ENCODE measurements at places on chromosomes 3 and 15. TPM values are rescaled to one million over a fixed set of nuclear protein-coding genes. Genes with fewer than 3 reads are reported as not detected.
A peak's percentile ranks its signal among the peaks of the same experiment; 100 is the strongest.

DNA sequence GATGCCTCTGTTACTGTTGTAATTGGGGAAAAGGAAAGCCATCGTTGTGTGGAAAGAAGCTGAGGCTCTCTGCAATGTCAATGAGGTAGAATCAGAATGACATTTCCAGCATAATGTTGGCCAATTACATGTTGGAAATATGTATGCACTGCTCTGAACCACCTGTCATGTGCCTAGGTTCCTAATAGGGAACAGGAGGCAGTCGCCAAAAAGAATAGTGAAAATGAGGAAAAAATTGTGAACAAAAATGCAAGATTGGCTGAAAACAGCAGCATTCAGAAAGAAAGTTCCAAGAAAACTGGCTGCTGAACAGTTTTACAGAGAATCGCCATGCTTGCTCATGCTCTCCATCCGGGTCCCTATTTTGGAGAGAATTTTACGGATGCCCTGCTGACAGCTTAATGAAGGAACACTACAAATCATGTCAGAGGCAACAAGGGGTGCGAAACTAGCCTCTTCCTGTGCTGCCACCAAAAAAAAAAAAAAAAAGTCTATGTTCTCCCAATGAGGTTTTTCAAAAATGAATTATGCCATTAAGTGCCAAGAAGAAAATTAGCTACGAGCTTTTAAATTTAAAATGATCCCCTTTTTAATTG, 305.9 kb upstream of the ARRDC4 start:
- no peak for DNase-seq

DNA sequence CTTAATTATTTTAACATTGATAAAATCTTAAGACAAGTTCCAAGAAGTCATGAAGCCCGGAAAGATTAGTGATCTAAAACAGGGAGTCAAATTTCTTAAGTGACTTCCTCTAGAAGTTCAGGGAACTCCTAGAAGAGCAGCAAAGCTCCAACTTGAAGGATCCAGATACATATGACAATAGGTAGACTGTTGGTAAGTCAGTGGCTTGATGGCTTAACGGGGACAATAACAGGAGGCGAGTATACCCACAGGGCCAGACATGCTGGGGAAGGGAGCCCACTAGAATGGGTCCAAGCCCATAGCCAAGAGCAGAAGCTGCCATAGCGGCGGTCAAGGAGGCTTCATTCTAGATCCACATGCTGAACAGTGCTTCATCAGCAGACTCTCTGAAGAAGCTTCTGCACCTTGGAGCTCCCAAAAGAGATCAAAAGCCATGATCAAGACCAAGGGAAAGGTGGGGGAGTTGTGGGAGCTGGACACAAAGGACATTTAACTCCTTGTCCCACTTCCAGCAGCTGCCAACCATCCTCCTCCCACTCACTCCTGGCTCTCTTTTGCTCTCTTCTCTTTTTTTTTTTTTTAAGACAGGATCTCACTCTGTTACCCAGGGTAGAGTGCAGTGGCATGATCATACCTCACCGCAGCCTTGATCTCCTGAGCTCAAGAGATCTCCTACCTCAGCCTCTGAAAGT, 10.2 kb upstream of the CA12 start:
- no peak for DNase-seq

DNA sequence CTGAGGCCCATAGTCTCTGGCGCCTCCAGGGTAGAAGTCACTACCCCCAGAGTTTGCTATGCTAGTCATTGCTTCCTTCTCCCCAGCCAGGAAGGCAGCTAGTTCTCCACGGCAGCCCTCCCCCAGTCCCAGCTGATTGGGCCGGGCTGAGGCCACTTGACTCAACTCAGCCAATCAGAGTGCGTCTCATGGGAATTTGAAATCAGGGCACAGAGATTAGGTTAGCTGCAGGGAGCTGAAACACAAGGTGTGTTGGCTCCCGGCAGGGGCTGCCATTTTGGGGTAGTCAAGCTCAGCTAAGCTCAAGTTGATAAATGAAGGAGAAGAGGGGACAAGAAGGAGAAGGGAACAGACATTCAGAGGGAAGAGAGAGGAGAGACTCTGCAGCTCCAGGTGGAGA, 32.8 kb downstream of the LINGO1 start:
- DNase-seq, result peak; percentile 97

DNA sequence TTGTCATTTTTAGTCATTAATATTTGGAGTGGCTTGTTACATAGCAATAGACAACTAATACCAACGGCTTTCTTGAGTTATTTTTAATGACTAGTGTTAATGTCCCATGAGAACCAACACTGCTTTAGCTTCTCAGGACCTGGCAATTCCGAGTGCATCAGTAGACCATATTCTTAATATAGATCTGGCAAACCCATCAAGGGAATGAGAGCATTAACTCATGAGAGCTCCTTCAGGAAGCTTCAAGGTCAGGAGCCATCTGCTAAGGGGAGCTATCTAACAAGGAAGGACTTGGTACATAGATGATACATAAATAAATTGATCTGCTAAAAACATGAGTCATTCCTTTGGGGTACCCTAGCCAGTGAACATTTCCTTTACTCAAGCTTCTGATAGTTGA, 122.6 kb upstream of the EPHA3 start:
- no peak for DNase-seq

- DNase-seq, result no peak
Measured at GRCh38 chr15:36294359-36294758, 285.1 kb upstream of the CDIN1 start.

- peak; percentile 36 for DNase-seq
Measured at GRCh38 chr3:58188921-58189451, 21.8 kb downstream of the DNASE1L3 start.

DNA sequence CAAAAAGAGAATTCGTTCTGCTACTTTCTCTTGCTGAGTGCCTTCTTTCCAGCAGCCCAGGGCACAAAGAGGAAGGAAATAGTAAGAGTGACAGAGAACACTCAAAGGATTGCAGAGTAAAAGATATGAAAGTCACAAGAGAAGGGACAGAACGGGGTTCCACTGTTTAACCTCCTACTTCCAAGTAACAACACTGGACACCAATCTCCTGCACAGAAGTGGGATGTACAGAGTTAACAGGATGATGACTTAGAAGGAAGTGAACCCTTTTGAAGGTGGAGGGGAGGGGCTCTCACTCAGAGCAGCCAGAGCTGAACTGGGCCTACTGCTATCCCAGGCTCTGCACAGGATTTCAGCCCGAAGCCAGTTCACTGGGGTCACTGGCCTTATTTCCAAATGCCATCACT, 130.1 kb upstream of the PRICKLE2 start:
- DNase-seq, result no peak

DNA sequence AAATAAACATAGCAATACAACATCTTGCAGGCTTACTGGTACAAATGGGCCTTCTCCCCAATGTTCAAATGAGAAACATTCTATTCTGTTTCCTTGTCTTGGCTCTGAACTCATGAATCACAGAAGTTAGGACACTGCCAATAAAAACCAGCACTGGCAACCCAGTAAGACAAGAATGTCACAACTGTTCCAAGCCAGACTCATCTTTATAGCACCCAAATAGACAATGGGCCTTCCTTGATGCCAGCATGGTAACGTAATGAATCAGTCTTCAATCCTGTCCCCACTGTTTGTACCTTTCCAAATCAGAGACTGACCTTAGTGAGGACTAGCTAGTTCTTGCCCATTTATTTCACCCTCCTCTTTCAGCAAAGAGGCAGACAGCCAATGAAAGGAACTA, 14.1 kb upstream of the RPS17 start:
- no peak for DNase-seq

- no peak for DNase-seq
Measured at GRCh38 chr3:189049458-189050236, 122.1 kb upstream of the TPRG1 start.

DNA sequence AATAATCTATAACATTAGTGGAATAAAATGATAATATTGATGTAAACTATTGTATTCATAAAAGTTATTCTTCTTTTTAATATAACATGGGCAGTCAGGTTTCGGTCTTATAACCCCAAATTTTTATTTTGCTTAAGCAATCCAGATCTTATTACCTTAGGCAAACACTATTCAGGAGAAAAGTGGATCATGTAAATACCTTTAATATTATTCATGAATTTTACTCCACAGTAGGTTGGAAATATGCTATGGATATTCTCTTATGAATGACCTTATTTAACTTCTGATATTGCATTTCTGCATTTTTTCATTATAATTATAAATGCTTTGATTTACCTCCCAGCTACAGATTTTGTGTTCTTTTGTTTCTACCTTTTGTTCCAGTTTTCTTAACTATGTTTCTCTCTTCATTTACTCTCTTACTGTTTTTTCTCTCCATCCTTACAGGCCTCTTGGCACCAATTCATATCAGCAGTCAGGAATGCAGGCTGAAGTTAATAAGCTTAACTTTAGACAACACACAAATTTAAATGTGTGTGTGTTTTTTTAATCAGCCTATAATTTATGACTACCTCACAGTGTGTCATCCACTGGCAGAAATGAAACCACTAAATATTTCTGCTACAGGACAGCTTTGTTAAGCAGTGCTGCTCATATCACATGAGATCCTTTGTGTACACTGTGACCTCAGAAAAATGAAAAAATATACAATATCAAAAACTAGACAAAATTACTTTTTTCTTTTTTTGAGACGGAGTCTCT, 111.0 kb downstream of the NSUN3 start:
- no peak for DNase-seq

Gene ZWILCH
- 32.8 TPM for polyA plus RNA-seq

Gene MED12L
- not detected for polyA plus RNA-seq

Gene ASB14
- not detected for polyA plus RNA-seq

Gene RGMA
- polyA plus RNA-seq, result not detected

Gene RHOV
- 2.6 TPM for polyA plus RNA-seq

Gene SH2D7
- not detected for polyA plus RNA-seq

Data from K562 (cell line).